ENCODE measurements at places on chromosomes 12 and 14.

GRCh38 chr12:113329022-113329790 is 5.7 kb downstream of the SLC8B1 start:
- no peak for DNase-seq

DNA sequence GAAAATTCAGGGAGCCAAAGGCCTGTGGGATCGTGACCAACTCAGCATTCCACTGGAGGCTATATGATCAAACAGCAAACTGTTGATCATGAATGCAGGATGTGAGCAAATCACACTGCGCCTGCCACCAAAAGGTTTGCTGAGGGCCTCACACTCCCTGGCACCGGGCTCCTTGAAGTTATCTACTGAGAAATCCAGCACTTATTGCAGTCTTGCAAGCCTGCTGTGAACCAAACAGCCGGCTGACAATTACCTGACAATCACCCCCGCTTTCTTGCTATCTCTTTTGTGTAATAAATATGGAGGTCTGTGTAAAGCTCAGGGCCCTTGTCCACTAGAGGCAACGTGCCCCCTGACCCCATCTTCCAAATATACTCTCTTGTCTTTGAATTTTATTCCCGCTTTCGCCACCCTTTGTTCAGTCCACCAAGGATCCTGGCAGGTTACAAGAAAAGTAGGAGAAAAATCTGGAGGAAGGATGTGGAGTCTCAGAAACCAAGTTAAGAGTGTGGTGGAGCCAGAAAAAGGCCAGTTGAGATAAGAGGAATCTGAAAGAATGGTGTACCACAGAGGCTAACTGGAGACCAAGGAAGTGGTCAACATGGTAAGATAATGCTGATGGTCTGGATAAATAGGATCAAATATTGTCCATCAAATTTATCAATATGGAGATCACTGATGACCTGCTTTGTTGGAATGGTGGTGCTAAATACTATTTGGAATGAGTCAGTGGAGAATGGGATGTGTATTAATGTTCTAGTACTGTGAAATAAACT is 229.2 kb downstream of the ALX1 start:
- DNase-seq, result no peak

DNA sequence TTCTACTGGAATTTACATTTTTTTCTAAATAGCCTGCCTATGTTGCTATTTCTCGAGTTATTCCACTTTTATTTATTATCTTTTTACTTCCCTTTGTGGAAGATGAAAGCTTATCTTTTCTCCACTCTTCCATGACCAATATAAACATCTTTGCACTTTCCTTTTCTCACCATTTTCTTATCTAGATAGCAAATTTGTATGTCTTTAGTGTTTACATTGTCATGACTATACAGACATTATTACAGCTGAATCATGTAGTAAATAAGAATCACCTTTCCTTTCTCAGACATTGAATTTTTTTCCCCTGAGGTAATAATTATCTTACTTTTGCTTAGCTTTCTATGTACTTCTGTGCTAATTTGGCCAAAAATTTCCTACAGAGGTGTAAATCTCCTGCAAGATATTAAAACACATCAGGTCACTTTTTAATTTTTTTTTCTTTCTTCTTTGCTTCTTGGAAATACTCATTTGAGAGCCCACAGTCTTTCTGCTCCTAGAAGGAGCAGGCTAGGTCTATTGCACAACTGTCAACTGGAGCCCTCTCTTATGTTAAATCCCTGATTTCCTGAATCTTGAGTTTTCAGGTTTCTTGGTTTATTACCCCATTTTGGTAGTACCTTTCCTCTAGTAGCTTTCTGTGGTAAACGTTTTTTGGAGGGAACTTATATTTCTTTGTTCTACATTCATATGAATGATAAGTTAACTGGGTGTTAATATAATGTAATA is 109.0 kb upstream of the ATP2B1 start:
- DNase-seq, result no peak

- DNase-seq, result no peak
These were observed 5.6 kb upstream of the SERPINA9 start for GRCh38 chr14:94481468-94482131.

GRCh38 chr14:54882521-54882920 is 20.1 kb downstream of the GCH1 start:
- DNase-seq, result no peak

GRCh38 chr12:75815756-75816155 is 215.8 kb downstream of the PHLDA1 start:
- no peak for DNase-seq

All from iPS DF 6.9 (cell line).